ENCODE measurements at places on chromosomes 7 and 10.
A peak's percentile ranks its signal among the peaks of the same experiment; 100 is the strongest.

GRCh38 chr7:151455690-151456089 is 15.7 kb upstream of the CRYGN start:
- ATAC-seq: no peak

- no peak for ATAC-seq
Observed at GRCh38 chr7:45071528-45071927, 17.2 kb downstream of the NACAD start.

- ATAC-seq: peak; percentile 52
Observed at GRCh38 chr10:22625516-22626290, 88.7 kb downstream of the PIP4K2A start.

DNA sequence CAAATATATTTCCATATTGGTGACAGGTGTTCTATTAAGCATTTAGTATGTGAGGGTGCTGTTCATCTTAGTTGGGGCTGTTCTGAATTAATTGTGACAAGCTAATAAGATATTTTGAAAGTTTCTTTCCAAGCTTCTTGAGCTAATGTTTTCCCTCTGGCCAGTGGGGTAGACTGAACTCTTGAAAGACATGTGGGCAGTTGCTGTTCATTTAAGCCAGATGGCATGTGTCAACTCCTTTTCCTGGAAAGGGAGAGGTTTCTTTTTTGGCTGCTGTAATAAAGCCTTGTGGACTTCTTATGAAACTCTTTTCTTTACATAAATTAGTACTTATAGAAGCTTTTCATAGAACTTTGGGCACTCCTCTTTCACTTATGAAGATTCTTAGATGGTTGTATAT is 21.7 kb downstream of the RAB18 start:
- ATAC-seq: peak; percentile 91

- no peak for ATAC-seq
Observed at GRCh38 chr7:14414274-14414986, 425.0 kb upstream of the ETV1 start.

- no peak for ATAC-seq
Observed at GRCh38 chr10:116158036-116158435, 115.0 kb downstream of the GFRA1 start.

- ATAC-seq: peak; percentile 67
Observed at GRCh38 chr10:52232561-52233350, 81.3 kb upstream of the DKK1 start.

DNA sequence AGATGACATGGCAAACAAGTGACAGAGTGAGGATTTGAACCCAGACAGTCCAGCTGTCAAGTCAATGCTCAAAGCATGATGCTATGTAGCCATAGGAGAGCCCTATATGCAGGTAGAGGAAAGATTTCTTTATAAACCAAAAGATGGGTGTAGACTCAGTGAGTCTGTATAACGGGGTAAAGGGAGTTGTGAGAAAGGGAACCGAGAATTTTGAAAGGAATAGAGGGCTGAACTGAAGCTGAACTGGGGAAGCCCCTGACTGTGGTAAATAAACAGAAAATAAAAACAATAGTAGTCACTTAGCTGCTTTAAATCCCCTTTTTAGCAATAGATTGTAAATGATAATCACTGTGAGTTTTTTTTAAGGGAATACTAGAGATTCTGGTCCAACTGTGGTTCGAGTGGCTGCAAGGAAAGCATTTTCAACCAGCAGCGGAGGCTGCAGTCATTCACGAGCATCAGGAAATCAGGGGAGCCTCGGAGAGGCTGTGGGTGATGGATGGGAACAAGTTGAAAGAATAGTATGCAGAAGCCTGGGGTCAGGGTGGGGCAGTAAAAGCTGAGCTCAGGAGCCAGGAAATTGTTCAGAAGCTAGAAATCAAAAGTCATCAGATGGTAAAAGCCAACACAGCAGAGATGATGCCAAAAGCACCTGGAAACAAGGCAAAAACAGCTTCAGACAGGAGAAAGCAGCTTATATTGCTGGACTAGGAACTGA is 393.5 kb downstream of the GFRA1 start:
- no peak for ATAC-seq

GRCh38 chr7:155489862-155490696 is 32.1 kb downstream of the EN2 start:
- ATAC-seq: peak; percentile 74

DNA sequence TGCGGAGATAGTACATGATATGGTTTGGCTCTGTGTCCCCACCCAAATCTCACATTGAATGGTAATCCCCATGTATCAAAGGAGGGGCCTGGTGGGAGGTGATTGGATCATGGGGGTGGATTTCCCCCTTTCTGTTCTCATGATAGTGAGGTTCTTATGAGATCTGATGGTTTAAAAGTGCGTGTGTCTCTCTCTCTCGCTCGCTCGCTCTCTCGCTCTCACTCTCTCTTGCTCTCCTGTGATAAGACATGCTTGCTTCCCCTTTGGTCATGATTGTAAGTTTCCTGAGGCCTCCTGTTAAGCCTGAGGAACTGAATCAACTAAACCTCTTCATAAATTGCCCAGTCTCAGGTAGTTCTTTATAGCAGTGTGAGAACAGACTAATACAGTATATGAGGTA is 171.9 kb downstream of the NSUN6 start:
- no peak for ATAC-seq

DNA sequence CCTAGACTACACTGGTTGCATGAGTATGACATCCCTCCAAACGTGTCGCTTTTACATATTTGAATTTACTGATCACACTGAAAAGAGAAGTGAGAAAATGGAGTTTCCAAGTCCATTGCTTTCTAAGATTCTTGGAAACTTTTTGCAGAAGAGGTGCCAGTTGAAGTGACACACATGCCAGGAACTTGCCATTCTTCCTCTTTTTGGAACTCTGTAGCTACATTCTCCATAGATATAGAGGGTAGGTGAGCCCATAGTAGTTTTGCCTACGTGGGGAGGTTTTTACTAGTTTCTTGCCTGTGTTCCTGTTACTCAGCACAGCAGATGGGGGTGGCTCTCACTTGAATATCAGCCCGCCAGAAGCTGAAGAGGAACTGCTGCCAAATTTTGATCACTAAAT is 286.6 kb upstream of the NRP1 start:
- ATAC-seq: no peak

GRCh38 chr7:41882745-41883420 is 180.0 kb upstream of the INHBA start:
- ATAC-seq: no peak

DNA sequence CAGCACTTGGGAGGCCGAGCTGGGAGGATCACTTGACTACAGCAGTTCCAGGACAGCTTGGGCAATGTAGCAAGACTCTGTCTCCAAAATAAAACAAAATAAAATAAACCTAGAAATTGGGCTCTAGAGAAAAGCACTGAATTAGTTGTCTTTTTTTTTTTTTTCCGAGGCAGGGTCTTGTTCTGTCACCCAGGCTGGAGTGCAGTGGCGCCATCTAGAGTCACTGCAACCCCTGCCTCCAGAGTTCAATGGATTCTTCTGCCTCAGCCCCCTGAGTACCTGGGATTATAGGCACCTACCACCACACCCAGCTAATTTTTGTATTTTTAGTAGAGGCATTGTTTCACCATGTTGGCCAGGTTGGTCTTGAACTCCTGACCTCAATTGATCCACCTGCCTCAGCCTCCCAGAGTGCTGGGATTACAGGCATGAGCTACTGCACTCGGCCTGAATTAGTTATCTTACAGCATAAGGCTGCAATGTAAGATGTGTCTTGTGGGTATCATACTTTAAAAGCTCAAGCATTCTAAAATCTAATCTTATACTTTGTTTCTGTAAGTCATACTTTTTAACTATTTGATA is 12.8 kb downstream of the MEIG1 start:
- ATAC-seq: peak; percentile 77

DNA sequence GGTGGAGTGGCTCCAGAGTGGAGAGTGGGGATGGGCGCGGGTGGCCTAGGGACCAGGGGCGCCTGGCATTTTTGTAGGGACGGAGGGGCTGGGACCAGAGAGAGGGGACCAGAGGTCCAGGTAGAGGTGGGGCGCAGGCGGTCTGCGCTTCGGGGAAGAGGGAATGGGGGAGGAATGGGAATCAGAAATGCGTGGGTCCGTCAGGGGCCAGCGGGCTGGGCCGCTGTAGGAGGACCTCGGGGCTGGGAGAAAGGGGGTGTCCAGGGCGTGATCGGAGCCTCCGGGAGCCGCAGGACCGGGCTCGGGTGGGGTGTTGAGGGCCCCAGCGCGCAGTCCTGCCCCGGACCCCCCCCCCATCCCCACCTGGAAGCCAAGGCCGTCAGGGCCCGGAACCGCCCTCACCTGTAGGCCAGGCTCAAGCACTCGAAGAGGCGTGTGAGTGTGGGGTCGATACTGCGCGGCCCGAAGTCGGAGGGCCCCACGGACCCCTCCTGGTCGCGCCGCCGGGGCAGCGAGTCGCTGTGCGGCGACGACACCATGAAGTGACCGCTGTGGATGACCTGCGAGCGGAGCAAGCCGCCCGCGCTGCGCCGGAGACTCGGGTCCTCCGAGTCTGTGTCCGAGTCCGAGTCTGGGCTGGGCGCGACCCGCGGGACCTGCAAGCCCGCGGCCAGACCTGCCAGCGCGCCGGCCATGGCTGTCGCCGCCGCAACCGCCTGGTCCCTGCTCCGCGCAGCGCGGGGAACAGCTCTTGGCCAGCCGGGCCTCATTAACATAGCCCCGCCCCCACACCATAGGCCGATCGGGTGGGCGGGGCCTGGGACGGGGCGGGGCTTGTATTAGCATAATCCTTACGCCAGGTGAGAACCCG is at the start of gene MLXIPL:
MLXIPL (minus strand) TSS at position 725 of the 871 bp plus-strand sequence; CDS start at position 695, 30 bp downstream.
- ATAC-seq: peak; percentile 87

GRCh38 chr7:37320140-37320847 is 128.4 kb downstream of the ELMO1 start:
- ATAC-seq: no peak

DNA sequence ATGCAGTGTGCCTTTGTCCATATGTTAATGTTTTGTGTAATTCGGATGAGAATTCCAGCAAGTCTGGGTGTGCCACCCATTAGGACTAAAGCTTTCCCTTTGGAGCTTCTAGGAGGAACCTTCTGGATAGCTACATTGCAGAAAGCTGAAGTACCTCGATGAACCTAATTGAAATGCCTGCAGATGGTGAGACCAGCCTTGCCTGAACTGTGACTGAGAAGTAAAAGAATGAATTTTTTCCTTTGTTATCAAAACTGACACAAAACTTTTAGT is 31.1 kb upstream of the FBXW4 start:
- no peak for ATAC-seq

DNA sequence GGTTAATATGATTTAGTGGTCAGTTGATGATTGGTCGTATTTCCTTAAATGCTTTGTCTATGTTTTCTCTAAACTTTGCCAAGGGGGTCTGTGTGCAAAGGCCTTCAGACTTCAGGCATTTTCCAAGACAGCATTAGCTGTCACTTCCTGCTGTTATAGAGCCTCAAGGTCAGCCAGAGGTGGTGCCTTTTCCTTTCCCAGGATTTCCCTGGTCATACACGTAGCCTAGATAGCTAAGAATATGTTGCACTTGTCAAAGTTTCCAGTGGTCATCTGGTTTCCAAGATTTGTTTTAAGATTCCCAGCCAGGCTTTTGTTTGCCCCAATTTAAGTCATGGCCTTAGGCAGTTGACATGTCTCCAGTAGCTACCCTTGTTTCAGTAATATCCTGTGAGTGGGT is 133.2 kb upstream of the IGFBP3 start:
- no peak for ATAC-seq

Data from SK-N-SH treated with all-trans-retinoic acid at 6 μM for 48 hours (cell line).